ENCODE measurements at places on chromosomes 2 and 18.

- DNase-seq: peak; percentile 90
These were observed 56.7 kb downstream of the CYRIA start for GRCh38 chr2:16608661-16609643.

DNA sequence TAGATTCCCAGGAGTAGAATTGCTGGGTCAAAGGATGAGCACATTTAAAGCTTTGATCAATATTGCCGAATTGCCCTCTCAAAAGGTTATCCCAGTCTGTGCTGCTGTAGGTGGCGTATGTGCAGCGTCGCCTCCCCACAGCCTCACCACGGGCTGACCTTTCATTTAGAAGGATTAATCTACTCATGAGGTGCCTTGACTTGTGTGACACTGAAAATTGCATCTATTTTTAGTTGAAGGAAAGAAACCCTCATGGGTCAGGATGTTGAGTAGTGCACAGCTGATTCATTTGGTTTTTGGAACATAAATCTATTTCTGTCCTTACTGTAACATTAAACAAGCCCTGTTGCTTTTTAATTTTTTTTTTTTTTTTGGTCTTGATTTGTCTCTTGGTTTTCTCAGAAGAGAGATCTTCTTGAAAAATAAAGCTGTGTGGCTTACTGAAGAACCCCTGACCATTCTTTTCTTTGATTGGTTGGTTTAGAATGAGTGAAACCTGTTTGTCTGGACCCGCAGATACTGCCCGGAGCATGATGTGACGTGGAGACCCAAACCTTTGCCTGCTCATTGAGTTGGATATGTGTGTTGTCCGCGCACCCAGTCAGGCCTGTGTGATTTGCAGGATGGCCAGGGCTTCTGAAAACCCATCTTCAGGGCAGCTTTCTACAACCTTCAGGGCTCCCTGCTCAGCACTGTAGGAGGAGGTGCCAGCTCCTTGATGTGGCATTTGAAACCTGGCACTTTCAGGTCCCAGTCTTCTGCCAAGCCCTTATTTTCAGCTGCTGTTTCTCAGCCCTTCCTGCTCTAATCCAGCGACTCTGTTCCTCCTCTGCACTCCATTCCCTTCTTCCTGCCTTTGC lies 61.0 kb downstream of the LPIN1 start:
- no peak for DNase-seq

DNA sequence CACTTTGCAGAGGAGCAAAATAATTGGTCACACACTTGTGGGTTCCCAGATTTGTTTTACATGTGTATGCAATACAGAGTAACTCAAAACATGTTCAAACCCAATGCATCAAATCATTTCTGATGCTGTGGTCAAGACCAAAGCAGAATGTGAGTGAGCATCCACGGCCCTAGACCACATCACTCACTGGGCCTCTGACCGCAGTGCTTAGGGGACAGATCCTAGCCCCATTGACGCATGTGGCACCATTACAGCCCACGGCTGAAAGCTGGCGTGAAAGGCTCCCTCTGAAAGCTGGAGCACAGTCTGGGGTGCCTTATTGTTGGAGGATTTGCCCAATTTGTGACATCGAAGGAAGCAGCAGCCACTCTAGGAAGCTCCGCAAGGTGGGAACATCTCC lies 498.8 kb upstream of the TCF4 start:
- no peak for DNase-seq

DNA sequence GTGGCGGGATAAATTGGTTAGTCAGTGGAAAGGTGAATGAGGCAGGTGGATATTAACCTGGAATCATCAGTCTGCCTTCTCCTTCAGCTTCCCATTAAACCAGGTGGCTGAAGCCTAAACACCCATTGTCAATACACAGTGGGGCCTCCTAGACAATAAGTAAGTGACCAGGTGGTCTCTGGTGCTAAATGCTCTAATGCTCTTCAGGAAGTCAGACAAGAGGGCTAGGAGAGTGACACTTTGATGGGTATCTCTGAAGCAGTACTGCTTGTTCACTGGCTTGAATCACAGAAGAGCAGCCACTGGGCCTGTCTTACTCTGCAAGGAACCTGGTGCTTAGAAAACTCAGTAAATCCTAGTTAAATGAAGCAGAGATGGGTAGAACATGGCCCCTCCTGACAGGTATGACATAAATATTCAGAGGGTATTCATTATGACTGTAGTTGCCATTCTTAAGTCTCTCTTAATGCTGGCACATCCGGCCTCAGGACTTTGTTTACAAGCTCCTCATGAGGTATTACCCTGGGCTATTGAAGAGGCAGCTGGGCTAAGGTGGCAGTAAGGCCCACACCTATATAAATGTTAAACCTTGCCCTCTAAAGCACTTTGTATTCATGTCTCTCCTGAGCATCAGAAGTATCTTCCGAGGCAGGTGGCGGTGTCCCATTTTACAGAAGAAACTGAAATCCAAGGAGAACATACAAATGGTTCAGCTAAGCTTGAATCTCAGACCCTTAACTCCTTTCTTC lies 104.9 kb downstream of the NCK2 start:
- DNase-seq: no peak

DNA sequence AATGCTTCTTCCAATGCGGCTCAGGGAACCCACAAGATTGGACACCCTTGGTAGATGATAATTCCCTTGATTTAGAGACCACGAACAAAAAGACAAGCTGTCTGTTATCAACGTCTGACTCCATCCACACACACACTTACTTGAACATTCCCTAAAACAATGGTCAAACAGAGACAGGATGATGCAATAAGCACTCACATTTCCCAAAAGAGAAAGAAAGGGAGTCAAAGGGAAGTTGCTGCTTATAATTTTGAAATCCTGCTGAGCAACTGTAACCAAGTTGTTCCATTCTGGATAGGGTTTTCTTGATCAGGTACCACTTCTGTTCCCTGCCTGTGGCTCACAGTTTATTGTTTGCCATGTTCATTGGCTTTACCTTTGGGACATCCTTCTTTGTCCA lies 571.3 kb upstream of the CNTNAP5 start:
- no peak for DNase-seq

DNA sequence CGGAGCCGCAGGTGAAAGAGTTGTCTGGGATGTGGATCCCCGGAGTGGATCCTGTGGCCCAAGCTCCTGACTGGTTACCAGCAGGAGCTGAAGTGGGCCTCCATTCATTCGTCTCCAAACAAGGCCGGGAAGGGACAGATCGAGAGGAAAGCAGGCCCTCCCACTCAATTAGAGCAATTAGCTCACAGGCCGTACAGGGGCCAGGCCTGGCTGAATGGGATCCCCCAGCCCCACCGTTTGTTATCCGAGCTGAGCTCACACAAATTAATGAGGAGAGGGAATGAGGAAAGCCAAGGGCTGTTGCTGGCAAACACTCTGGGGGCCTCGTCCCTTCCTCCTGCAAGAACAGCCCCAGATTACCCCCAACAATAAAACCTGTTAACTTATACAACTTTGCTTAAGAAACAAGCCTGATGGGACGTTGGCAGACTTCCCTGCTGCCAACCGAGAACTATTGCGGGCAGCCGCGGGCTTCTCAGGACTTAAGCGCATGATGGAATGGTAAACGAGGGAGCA lies 338.0 kb downstream of the BCL11A start:
- no peak for DNase-seq

DNA sequence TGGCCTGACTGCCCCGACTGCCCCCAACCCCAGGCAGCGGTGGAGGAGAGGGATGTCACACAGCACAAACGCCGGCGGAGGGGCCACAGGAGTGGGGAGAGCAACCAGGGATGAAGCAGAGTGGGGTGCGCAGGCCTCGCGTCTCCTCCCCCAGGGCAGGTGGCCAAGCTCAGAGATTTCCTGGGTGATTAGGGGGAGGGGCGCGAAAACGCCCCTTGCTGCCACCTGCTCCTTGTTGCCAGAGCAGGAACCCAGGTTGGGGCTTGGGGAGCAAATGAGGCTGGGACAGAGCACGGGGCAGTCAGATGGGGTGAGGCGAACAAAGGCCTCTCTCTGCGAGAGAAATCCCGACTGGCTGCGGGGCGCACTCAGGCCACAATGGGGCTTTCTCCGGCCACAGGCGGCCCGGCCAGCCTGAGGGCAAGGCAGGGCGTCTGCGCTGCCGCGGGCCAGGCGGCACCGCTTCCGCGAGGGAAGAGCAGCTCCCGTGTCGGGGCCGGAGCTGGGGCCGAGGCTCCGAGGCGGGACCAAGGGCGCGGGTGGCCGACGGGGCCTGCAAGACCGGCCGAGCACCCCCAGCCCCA lies 11.5 kb downstream of the TEX44 start:
- DNase-seq: no peak

DNA sequence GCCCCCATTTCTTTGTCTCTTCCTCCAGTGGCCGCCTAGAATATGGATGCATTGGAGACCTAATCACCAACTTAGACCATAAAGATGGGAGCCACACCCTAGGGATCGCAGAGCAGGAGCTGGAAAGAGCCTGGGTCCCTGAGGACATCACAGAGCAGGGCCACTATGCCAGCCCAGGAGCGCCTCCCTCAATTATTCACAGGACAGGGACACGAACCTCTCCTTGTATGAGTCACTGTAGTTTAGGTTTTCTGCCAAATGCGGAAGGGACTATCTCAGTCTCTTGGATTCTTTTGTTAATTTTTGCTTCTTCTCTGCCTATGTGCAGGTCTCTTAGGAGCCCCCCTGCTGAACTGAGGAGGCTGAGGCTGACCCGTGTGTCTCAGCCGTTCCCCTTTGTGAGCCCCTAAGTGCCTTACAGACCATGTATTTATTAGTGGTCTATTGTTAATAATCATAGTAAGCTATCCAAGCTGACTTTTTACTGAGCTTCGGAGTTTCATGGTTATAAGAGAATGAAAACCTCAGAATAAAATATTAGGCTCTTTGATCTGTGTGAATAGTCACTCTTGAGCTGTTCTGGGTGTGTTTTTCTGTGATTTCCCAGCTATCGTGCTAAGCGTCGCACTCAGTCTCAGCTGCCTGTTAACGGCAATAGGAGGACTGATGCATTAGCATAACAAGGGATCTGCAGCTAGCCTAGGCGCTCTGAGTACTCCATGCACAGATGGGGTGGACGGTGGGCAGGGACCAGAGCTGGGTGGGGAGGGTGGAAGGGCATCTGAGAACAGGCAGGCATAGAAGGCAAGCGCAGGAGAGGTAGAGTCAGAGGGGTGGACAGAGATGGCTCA lies 12.7 kb upstream of the PTPN4 start:
- DNase-seq: no peak

GRCh38 chr2:36618381-36618780 lies 20.4 kb upstream of the FEZ2 start:
- DNase-seq: peak; percentile 48

GRCh38 chr2:241720560-241720959 lies 13.9 kb upstream of the D2HGDH start:
- no peak for DNase-seq

- no peak for DNase-seq
These were observed 1.9 kb upstream of the ALLC start for GRCh38 chr2:3655871-3656761.

DNA sequence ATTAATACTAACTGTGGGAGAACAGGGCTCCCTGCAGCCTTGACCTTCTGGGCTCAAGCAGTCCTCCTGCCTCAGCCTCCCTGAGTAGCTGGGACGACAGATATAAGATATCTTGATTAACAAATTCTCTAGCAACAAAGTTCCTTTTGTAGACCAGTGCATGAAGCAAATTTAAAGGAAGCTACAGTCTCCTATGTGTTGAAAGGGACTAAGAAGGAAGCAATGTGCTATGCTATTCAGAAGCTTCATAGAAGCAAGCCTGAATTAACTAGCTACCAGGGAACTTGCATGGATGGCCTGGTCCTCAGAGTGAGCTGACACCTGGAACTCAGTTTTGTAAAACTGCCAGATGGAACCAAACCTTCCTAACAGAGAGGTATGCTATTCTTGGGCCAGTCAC lies 33.2 kb downstream of the RAPH1 start:
- DNase-seq: no peak

DNA sequence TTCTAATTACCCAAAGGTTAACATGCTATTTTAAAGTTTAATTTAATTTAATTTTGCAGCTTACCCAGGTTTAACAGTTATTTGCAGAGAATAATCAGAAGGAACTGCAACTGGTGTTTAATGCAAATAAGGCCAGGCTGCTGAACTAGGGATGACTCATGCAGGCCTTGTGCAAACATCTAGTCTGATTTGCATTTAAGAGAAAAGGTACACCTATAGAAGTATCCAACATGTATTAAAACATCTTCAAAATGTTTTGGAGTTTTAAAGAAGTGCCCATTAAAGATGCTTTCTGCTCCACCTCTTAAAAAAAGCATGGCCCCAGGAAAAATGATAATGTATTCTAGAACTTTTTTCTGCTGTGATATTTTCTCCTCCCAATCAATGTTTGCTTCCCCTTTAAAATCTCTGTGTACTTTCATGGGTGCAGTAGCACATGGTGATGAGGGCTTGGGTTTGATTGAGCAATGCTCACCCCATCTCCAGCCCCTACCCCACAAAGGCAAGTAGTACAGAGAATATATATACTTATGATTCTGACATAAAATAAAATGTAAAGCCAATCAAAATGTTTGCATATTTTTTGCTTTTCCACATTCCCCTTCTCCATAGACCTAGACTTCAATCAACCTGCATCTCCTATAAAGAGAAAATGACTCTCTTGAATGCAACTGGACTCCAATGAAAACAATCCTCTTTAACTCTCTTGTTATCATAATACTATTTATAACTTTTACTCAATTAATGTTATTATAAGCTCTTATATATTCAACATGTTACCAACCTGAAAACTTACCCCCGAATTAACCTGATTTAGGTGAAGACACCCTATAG lies 54.1 kb downstream of the ATP8B1 start:
- DNase-seq: no peak

GRCh38 chr18:12306752-12307700 lies 1.0 kb upstream of the TUBB6 start:
- peak; percentile 83 for DNase-seq

DNA sequence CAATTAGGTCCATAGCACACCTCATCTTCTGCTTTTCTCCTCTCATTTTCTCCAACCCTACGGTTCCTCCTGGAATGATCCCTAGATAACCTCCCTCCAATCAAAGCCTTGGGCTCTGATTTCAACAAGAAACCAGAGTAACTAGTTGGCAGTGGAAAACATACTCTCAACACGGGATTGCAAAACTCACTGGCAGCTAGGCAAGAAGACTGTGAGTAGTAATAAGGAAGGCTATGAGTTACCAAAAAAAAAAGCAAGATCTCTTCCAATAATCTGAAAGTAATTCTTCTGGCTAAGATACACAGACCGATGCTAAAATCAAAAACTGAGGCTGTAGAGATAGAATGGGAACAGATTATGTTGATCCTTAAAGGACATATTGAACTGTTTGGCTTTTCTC lies 28.4 kb upstream of the CCDC102B start:
- no peak for DNase-seq

DNA sequence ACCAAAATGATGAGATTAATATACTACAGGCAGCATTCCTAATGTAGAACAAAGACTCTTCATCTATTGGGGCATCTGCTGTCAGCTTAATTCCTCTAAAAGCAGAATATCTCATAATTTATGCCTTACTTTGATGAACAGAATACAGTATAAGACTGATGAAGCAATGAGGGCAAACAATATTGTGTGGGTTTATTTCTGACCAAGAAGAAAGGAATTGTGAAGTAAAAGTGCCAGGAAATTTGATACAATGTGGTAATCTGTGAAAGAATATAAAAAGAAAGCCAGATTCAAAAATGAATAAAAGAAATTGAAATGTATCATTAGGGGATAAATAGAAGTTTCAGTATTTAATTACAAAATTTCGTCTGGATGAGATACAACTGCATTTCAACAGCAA lies 78.8 kb upstream of the TTC21B start:
- no peak for DNase-seq

- DNase-seq: no peak
These were observed 64.3 kb upstream of the ZNF385B start for GRCh38 chr2:179925713-179926112.

GRCh38 chr2:25558262-25558661 lies 115.1 kb downstream of the DTNB start:
- no peak for DNase-seq

- DNase-seq: no peak
These were observed 38.2 kb upstream of the LYPD6B start for GRCh38 chr2:149000158-149000938.

Measured in right forelimb (tissue), 1 donor.